ENCODE measurements at places on chromosomes 1 and 21.

- DNase-seq: no peak
Measured at GRCh38 chr1:46278807-46279206, 24.6 kb downstream of the LRRC41 start.

DNA sequence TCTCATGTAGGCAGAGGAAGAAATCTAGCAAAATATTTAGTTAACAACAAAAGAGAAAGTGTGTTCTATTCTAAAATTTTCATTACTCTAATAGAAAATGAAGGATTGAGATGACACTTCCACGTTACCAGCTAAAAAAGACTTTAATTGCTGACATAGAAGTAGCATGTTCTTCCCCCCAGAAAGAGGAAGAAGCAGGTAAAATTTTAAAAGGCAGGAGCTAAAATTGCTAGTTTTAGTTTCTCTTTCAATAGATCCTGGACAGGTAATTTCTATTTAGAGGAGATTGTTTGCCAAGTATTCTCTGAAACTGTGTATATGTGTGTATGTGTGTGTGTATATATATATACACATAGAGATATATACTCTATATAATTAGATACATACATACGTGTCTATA is 248.1 kb upstream of the FMN2 start:
- no peak for DNase-seq

- DNase-seq: no peak
Measured at GRCh38 chr1:23282957-23283356, 61.1 kb downstream of the HNRNPR start.

- no peak for DNase-seq
Measured at GRCh38 chr1:61659061-61659460, 65.9 kb downstream of the TM2D1 start.

- no peak for DNase-seq
Measured at GRCh38 chr1:18058206-18058921, 49.2 kb upstream of the IGSF21 start.

DNA sequence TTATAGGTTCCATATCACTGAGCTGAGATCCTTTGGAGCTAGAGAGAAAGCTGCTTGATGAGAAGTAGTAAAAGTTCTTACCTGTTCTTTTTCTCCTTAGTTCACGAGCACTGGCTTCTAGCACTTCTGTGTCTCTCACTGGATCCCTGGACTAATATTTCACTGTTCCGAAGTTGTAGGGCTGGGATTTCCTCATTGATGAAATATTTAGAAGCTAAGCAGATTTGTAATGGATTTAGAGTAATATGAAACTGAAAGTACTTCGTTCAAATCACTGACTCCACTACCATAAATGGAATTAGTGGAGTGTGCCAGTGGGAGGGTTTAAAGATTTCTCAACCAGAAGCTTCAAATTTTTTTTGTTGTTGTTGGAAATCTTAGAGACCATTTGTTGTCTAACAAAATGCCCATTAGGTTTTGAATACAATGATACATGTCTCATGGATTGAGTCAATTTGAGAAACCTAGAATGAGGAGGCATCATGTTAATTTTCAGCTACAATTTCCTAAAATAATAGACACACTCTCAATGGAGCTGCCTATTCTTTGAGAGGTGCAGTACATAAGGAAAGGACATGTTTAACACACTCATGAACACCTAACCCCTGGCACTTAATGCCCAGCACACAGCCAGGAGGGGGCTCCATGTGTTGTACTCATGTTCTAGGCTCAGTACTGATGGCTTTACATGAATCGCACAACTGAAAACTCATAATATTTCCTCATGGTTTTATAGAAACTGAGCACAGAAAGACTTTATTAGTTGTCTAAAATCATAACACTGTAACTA is at the start of gene GBP1:
GBP1 (minus strand) TSS at position 130 of the 790 bp plus-strand sequence. CDS start 1,974 bp downstream, outside the sequence.
- no peak for DNase-seq

GRCh38 chr1:15700508-15700907 is 16.4 kb downstream of the PLEKHM2 start:
- no peak for DNase-seq

DNA sequence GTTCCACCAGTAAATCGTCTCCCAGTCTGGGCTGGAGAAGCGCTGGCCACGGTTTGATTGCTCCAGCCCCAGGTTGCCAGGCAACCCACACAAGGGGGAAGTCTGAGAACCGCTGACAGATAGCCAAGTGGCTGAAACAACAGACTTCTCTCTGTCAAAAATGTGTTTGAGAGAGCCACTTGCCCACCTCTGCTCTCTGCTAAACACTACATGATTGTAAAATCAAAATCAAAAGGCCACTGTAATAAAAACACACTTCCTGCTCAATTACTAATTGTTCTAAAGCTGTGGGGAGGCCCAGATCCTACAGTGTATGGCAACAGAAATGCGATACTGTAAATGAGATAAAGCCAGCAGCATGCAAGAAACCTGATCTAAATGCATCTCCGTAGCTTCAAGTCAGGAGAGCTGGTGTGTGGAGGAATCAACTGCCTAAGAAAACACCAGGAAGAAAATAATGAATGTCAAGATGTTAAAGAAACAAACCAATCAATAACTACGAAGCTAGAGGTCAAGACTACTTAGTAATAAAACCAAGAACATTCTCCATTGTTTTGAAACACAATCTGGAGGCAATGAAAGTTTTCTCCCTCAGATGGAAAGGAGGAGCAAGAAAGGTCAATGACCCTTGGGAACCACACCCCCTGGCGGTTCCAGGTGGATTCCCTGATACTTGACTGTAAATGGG is 121.2 kb downstream of the SLC45A1 start:
- DNase-seq: peak; percentile 87

GRCh38 chr1:3756394-3756793 is 4.1 kb downstream of the CCDC27 start:
- peak; percentile 5 for DNase-seq

DNA sequence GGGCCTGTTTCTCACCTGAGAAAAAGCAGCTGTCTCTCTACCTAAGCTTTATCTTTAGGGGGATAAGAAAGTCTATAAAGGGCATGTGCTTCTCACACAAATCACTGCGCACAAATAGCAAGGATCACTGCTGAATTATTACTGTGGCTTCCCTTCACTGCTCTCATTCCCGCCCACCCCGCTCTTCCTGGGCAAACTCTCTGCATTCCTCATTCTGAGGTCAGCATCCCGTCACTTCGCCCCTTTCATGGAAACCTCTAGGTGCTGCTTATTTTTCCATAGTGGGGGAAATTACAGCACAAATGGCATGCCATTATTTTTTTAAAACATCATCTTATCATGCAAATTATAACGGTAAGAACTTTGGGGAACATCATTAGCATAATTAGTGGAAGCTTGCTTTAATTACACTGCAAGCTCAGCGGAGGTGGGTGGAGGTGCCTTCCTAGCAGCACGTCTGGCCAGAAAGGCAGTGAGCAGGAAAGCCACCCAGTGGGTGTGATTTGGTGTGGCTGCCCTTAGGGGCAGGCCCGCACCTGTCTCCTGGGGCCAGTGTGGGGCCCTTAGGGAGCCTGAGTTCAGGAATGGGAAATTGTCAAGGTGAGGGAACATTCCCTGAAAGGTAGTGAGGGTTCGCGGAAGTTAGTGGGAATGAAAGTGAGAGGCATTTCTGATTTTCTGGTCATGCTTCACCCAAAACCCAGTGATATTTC is 105.9 kb downstream of the LAMC2 start:
- DNase-seq: peak; percentile 78

- DNase-seq: no peak
Measured at GRCh38 chr1:153532181-153532580, 3.6 kb downstream of the S100A6 start.

DNA sequence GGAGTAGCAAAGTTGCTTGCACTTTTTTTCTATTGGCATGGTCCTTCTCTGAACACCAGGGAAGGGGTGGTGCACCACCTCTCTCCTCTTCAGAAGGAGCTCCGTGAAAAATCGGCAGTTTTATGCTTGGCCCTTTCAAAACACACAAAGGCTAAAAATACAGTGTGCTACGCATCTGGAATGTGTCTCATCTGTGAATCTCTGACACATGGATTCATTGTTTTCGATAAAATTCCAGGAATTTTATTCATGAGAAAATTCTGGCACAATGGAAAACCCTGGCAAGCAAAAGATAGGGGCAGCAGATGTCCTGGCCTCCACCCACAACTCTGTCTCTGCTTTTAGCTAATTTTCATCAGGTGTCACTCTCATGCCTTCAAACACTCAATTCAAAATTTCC is 42.9 kb downstream of the ERG start:
- DNase-seq: no peak

- no peak for DNase-seq
Measured at GRCh38 chr1:29415861-29416260, 179.5 kb downstream of the PTPRU start.

DNA sequence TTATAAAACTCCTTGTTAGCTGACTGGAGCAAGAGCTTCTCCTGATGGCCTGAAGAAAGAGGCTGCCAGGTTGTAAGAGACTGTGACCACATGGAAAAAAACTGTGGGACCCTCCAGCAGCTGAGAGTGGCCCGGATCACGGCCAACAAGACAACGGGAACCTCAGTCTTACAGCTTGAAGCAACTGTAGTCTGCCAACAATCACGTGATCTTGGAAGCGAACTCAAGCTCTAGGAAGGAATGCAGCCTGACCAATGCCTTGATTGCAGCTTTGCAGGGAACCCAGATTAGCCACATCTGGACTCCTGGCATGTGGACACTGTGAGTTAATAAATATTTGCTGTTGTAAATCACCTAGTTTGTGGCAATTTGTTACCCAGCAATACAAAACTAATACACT is 442.6 kb upstream of the PRMT6 start:
- DNase-seq: no peak

DNA sequence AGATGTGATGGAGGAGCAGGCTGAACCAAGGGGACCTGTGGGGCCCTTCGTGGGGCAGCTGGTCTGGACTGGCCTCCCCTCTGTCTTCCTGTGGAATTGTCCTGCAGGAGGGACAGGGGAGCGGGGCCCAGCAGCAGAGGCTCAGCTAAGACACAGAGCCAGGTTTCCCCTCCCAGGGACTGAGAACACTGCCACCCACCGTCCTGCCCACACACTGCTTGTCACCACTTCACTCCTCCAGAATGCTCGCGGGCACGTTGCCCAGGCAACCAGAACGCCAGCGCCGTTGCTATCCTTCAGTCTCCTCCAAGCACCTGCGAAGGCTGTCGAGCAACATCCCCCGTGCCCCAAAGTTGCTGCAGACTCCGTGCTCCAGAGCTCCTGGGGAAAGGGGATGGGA is 46.4 kb downstream of the AJAP1 start:
- no peak for DNase-seq

DNA sequence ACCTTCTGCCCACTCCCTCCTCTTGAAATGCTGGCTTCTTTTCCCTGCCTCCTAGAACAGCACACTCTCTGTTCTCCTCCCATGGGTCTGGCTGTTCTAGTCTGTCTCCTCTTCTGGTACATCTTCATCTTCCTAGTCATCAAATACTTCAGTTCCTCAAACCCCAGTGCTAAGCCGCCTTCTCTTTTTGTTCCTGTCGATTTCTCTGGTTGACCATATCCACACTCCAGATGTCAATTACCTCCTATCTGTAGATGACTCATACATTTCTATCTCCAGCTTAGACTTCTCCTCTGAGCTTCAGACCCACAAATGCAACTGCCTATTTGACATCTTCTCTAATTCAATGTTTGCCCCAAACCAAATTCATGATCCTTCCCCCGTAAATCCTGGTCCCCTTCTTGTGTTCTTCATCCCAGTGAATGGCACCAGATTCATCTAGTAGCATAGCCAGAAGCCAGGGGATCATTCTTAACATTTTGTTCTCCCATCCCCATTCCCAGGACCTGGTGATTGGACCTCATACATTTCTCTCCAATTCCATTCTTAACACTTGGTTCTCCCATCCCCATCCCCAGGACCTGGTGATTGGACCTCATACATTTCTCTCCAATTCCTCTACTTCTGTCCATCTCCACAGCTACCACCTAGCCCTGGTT is 35.9 kb downstream of the USP24 start:
- no peak for DNase-seq

GRCh38 chr1:245715970-245716369 is 561.2 kb downstream of the KIF26B start:
- no peak for DNase-seq

Measured in left hindlimb (tissue), 1 donor.